A172 (cell line): ENCODE measurements at places on chromosomes 3 and 15.

- DNase-seq = no peak
Measured at GRCh38 chr3:194285850-194286197, 65.3 kb downstream of the CPN2 start.

DNA sequence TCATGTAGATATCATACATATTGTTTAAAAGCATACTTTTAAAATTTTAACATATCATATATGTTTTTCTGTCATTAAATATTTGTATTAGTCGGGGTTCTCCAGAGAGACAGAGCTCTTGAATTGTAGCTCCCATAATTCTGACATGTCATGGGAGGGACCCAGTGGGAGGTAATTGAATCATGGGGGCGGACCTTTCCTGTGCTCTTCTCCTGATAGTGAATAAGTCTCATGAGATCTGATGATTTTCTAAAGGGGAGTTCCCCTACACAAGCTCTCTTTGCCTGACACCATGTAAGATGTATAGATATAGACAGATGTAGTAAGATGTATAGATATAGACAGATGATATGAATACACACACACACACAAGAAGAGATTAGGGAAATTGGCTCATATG, 161.2 kb upstream of the ABI3BP start:
- no peak for DNase-seq

- DNase-seq = no peak
Measured at GRCh38 chr3:152147748-152148147, 121.0 kb upstream of the MBNL1 start.

DNA sequence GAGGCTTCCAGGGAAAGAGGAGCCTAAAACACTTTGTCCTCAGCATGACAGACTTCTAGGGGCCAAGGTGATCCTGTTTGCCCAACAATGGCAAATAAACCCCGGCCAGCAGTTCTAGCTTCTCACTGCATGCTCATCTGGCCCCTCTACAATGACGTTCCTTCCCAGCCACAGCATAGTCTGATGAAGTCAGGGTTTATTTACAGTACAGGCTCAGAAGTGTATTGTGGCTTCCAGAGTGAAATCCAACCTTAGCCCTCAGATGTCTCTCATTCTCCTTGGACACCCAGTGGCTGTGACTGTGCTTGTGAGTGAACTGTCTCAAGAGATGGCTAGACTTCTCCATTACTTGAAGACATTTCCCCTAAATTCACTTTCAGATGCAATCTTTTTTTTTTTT, 40.8 kb downstream of the BFSP2 start:
- DNase-seq = no peak

DNA sequence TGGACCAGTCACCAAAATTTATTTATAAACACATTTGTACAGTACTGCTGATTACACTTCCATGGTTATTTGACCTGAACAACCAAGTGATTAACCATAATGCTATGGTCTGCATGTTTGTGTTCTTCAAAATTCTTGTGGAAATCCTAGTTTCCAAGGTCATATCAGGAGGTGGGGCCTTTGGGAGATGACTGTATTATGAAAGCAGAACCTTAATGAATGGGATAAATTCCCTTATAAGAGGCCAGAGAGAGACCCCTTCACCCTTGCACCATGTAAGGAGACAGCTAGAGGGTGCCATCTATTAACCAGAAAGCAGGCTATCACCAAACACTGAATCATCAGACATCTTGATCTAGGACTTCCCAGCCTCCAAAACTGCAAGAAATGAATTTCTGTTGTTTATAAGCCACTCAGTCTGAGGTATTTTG, 1.9 kb downstream of the SCAPER start:
- DNase-seq = peak; percentile 17

DNA sequence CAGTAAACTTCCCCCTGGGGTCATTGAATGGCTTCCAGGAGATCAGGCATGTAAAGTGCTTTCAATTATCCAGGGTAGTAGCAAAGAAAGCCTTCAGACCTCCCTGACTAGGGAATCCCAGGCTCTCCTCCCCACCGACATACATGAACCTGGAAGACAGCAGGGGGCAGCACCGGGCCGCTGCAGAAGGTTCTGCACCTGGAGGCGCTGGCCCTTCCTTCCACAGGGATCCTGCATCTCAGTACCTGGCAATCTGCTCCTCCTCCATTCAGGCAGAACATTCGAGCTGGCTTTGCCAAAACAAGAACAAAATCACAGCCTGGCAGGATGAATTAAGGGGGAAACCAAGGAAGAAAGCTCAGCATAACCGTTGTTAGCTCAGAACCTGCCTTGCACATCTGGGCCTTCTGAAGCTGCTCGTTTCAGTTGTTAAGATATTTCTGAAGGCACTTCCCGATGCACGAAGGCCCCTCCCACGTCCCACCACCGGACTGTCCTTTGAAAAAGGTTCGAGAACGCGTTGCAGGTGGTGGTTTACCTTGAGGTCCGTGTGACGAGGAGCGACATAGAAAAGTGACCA, 237.7 kb downstream of the SLCO3A1 start:
- no peak for DNase-seq

- DNase-seq = peak; percentile 61
Measured at GRCh38 chr15:83365370-83365938, 81.0 kb upstream of the BNC1 start.

DNA sequence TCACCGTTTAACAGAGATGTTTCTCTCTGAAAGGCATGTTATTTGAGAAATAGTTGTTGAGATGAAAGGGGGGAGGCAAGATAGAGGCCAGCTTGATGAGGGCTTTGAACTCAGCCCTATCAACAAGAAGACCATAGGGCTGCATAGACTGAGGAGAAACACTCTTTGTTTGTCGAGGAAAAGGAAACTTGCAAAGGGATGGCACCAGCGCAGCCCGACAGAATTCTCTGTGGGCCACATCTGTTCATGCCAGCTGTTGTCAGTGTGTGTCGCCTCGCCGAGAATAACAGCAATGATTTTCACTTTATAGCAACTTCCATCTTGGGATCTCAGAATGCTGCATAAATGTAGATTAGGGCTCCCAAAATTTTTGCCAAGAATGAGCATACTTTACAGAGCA, 478.3 kb upstream of the TPRG1 start:
- DNase-seq = no peak

DNA sequence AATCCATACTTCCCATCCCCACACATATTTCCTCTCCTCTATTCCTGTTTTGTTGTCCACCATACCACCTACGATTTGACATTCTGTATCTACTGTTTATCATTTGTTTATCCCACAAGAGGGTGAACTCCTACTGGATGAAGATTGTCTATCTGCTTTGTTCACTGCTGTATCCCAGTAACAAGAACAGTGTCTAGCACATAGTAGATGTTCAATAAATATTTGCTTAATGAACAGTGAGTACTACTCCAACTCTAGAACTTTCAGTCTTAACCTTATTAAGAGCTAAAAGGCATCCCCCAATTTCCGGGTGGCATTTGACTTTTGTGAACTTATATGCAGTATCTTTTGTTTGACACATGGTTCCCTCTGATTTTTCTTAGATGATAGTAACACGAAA, 1.3 kb downstream of the PYGO1 start:
- DNase-seq = no peak

DNA sequence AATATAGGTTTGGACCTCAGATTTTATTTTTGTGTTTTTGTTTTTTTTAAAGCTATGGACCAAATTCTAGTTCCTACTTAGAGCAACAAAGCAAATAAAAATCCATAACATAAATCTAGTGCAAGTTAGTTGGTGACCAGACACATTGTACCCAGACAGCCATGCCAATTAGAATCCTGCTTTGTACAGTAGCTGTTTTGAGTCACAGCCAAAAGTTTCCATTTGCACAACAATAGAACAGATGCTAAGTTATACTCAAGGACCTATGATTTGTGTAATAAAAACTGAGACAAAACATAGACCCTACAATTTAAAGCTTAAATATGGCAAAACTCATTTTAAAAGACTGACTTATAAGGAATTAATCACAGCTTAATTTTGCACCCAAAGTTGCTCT, 513.1 kb upstream of the CBLB start:
- no peak for DNase-seq

DNA sequence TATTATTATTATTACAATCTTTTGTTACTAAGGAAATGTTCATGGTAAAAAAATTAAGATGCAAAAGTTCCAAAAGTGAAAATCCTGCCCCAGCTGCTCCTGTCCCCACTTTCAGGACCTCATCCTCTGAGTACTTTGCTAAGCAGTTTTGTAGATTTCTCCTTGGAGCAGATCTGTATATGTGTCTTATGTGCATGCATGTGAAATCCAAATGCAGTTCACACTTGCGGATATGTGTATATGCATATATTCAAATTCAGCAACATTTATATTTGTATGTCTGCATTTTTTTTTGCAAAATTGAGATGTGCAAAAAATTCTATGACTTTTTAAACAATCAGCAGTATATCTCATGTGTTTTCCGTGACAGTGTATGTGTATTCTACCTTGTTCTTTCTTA, 19.2 kb downstream of the CHCHD6 start:
- DNase-seq = no peak

DNA sequence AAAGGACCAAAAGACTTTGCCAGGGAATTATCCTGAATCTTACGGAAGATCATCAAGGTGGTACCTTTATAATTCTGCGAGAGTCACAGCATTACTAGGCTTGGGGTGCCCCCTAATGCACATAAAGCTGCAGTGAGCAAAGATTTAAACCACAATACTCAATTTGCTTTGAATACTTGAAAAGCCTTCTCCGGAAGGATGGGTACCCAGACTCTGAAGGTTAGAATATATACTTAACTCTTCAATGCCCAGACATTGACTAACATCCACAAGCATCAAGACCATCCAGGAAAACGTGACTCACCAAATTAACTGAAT, 117.8 kb upstream of the KCNH8 start:
- DNase-seq = peak; percentile 2

DNA sequence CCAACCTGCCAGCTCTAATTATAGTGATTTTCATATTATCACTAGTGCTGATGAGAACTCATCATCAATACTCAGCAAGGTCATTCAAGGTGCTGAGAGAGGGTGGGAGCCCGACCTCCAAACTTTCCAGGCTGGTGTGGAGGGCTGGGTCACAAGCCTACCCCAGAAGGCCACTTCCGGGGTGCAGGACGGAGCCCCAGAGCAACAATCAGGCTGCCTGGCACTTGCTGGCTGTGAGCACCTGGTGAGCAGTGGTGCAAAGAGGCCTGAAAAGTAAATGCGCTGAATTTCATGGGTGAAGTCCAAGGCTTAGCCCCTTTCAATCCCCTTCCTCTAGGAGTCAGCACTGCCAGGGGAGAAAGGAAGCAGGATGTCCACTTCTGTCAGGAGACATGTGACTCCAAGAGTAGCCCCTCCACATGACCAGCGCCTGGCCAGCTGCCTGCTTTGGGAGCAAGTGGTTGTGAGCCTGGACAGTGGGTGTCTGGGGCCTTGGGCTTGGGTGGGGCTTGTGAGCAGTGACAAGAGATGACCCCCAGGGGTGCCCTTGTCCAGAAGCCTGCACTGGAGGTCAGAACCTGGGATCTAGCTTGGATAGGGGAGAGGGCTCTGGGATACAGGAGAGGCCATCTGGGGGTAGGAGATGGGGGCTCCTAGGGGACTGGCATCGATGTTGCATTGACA, 165.0 kb upstream of the TLE3 start:
- no peak for DNase-seq

- DNase-seq = no peak
Measured at GRCh38 chr3:108780235-108780634, 23.0 kb upstream of the RETNLB start.

DNA sequence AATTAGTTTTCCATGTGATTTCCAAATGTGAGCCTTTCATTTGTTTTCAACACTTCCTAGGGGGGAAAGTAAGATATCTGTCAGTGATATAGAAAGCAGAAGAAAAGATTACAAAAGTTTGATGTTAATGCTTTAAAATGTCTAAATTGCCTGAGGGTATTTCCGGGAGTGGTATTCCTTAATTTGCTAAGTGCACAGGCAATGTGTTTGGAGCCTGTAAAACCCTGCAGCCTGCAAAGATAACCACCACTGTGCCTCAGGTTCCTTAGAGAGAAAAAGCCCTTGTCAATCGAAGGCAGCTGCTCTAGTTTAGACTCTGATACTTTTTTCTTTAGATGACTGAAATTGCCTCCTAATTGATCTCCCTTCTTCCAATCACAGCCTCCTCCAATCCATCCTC, 154.9 kb downstream of the SSR3 start:
- DNase-seq = no peak

DNA sequence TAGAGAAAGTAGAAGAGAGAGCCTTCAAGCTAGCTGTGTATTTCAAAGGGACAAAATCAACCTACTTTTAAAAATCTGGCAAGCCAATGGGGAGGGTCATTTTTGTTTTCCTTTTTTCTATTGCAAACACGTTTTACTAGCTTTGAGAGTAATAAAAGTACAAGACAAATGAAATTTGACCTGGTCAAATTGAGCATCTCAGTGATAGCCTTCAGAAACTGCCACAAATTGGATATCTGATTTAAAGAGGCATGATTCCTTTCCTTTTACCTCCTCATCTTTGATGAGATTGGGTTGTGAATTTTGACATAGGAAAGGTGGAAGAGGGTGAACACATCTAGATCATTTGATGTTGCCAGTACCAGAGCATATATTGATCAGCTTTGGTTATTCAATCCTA, 53.6 kb upstream of the RBMS3 start:
- no peak for DNase-seq

GRCh38 chr3:11331101-11331500, 58.9 kb downstream of the ATG7 start:
- DNase-seq = no peak

- no peak for DNase-seq
Measured at GRCh38 chr3:65112751-65113300, 425.0 kb upstream of the ADAMTS9 start.

DNA sequence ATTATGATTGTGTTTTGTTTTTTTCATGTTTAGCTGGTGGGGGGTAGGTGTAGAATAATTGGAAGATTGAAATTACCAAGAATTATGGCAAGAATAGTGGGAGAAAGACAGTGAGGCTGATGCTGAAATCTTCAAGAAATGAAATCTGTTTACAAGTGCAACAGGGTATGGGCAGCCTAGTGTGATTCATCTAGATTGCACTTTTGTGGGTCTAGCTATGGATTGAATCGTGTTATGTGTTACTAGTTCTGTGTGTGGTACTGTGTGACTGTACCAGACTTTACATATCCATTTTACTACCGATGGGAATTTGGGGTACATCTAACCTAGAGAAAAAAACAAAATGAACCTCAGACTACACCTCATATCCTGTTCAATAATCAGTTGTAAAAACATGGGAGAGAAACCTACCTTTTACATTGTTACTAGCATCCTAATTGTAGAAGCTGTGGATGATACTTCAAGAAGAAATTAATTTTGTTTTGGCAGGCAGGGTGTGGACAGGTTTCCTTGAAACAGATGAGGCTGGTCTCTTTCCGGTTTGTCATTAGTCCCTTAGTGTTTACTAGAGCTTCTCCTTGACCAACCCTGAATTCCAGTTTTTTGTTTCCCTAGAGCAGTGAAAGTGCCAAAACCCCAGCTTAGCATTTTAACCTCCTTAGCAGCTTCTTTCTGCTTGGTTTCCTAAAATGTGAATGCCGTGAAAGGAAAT, 47.9 kb downstream of the OPA1 start:
- DNase-seq = no peak

DNA sequence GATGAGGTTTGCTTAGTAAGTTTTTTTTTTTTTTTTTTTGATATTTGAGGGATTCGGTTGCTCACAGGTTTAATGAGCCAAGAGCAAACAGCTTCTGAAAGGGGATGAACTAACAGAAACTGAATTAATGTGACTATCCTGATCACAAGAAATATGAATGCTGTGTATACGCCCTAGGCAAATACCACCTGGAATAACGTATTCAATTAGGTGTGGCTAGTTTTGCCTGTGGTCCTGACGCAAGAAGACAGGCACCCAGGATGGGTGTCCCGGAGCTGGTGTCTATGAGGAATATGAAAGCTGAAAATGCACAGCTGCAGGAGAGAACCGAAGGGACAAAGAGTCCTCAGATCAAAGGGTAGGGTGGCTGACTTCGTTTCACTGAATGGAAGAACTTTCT, 14.6 kb downstream of the LSG1 start:
- DNase-seq = no peak

- DNase-seq = no peak
Measured at GRCh38 chr3:17076940-17077605, 192.3 kb downstream of the PLCL2 start.
